ENCODE measurements at places on chromosomes 11 and 22.

GRCh38 chr22:44622679-44623078 lies 79.3 kb upstream of the PRR5 start:
- no peak for DNase-seq

DNA sequence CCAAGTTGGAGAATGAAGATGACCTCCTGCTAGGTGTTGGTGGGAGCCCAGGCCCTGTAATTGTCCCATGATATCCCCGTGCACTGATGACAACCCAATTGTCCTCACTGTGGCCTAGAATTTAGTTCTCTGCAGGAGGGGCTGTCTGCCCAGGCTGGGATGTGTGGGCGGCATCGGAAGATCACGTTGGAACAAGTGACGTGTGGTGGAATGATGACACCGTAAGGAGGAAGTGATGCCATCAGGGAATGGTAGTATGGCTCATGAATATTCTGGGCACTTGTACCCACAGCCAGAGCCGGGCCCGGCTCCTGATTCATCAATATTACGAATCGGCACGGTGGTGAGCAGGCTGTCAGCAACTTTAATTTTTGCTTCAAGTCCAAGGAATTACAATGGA lies 111.6 kb downstream of the MIAT start:
- DNase-seq, result no peak

- no peak for DNase-seq
Measured at GRCh38 chr22:42258126-42258525, 12.3 kb downstream of the TCF20 start.

DNA sequence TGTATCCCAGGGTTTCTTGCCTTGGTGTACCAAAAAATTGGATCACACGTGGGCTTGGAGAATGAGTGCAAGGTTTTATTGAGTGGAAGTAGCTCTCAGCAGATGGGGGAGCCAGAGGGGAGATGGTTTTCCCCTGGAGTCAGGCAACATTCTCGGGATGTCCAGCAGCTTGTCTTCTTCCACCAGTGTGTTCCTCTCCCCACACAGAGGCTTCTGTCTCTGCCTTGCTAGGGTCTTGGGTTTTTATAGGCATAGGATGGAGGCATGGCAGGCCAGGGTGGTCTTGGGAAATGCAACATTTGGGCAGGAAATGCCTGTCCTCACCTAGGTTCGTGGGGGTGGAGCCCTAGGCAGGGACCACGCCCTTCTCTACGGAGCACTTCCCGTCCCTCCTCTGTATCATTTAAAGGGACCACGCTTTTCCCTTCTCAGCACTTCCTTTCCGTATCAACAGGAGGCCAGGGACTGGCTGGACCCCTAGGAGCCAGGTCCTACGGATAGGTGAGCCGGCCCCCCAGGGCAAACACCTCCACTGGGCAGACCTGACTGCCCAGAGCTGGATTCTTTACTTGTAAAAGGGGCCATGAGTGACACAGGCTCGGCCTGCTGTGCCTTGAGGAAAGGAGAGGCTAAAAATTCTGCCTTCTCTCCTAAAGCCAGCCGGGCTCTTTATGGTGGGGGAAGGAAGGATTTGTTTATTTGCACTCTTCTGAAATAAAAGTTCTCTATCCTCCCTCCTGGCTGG lies 55.3 kb upstream of the CCDC188 start:
- DNase-seq, result no peak

DNA sequence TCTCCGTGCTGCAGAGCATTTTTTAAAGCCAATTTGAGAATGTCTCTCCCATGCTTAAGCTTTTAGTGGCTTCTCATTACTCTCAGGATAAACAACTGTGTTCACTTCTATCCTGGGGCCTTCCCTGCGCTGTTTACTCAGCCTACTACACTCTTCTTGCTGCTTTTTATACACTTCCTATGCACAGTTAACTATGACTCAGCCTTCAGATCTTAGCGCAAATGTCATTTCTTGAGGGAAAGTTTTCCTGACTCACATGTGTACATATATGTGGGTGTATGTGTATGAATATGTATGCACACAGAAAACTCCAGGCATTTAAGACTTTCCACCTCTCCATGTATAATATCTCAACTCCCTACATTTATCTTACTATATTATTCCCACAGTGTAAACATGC lies 9.8 kb downstream of the THAP12 start:
- DNase-seq, result no peak

DNA sequence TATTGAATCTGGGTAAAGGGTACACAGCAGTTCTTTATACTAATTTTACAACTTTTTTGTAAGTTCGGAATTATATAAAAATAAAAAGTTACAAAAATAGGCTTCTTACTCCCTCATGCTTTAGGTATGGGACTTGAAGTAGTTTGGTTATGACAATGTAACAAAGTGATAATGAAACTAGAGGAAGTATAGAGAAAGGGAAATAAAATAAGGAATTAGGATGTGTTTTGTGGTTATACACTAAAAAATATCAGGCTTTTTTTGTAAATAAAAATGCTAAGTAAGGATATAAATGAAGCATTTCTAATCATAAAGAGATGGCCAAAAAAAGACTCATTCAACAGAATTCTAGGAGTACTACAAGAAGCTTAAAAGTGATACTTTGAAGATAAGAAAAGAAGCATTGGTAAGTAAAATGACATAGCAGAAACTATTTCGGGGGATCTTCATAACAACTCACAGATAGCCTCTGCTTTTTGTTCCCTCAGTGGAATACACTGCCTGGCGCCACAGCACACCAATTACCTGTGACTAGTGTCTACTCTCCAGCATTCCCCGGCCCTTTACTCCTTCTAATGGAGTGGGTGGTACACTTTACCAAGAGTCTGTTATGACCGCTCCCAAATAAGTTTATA lies 322.7 kb upstream of the PITPNB start:
- no peak for DNase-seq

GRCh38 chr11:111439901-111440300 lies 60.8 kb upstream of the POU2AF1 start:
- DNase-seq, result no peak

GRCh38 chr22:48707763-48708557 lies 1119.7 kb downstream of the BRD1 start:
- DNase-seq, result no peak

- DNase-seq, result no peak
Measured at GRCh38 chr11:36512016-36512415, 1.9 kb upstream of the TRAF6 start.

DNA sequence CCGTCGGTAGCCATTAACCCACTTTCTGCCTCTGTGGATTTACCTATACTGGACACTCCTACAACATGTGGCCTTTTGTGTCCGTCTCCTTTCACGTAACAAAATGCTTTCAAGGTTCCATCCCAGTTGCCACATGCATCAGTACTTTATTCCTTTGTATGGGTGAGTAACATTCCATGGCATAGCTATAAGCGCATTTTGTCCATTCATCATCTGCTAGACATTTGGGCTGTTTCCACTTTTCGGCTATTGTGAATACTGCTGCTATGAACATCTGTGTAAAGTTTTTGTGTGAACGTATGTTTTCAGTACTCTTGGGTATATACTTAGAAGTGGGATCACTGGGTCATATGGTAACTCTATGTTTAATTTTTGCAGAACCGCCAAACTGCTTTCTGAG lies 257.2 kb downstream of the ST3GAL4 start:
- no peak for DNase-seq

GRCh38 chr11:35463331-35463751 lies 44.0 kb upstream of the SLC1A2 start:
- DNase-seq, result no peak

DNA sequence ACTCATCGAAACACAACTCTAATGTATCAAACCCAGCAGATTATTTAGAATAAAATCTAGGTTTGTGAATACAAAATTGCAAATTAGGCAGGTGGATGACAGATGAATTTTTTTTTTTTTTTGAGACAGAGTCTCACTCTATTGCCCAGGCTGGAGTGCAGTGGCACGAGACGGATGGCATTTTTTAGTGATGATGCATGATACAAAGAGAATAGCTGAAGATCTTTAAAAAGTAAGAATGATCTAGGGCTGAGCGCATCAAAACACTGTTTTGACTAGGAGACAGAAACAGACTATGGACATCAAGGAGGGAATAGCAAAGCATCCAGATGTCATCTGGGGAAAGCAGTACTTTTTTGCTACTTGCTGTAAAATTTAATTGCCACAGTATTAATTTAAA lies 63.8 kb downstream of the IMMP1L start:
- DNase-seq, result no peak

GRCh38 chr22:49325531-49326395 lies 501.9 kb downstream of the BRD1 start:
- DNase-seq, result no peak

GRCh38 chr11:42265072-42265471 lies 805.6 kb upstream of the LRRC4C start:
- no peak for DNase-seq

GRCh38 chr11:111913031-111913861 lies 712 bp downstream of the HSPB2 start:
- DNase-seq, result no peak

DNA sequence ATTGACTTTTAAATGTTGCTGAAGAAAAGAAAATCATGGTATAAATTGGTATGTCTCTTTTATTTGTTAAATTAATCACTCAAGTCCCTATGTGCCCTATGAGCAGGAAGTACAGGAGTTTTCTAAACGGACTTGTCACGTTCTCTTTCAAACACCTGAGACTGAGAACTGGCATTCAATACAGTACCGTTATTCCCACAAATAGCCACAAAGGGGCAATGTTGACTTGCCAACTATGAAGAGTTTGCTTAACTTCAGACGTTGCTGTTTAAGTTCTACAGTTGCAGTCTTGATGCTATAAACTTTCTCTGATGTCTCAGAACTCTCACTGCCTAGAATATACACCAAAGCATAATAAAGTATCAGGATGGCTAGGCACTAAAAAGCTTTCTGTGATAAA lies 7.6 kb downstream of the OR56A1 start:
- DNase-seq, result peak; percentile 34

GRCh38 chr11:124842305-124842704 lies 22.9 kb upstream of the ROBO3 start:
- DNase-seq, result no peak

GRCh38 chr11:77127235-77127911 lies 673 bp upstream of the MYO7A start:
- peak; percentile 70 for DNase-seq

- no peak for DNase-seq
Measured at GRCh38 chr11:68329978-68330699, 17.7 kb downstream of the LRP5 start.

GRCh38 chr11:68989936-68990606 lies 9.3 kb upstream of the MRGPRD start:
- peak; percentile 29 for DNase-seq

DNA sequence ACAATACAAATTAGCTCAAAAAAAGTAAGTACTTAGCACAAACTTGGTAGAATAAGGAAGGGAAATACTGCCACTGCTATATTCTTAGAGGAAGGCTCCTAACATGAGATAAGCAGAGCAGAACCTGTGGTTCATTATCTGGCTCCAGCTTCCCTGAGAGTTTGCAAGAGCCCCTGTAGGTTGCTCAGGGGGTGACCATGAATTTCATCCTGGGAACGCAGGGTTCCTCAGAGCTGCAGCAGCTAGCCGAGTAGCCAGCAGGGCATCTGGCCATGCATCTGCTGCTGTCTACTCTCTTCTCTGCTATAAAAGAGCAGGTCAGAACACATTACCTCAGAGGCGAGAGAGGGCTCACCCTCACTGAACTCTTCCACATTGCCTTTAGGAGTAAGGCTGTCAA lies 67.3 kb downstream of the TRPC6 start:
- DNase-seq, result no peak

DNA sequence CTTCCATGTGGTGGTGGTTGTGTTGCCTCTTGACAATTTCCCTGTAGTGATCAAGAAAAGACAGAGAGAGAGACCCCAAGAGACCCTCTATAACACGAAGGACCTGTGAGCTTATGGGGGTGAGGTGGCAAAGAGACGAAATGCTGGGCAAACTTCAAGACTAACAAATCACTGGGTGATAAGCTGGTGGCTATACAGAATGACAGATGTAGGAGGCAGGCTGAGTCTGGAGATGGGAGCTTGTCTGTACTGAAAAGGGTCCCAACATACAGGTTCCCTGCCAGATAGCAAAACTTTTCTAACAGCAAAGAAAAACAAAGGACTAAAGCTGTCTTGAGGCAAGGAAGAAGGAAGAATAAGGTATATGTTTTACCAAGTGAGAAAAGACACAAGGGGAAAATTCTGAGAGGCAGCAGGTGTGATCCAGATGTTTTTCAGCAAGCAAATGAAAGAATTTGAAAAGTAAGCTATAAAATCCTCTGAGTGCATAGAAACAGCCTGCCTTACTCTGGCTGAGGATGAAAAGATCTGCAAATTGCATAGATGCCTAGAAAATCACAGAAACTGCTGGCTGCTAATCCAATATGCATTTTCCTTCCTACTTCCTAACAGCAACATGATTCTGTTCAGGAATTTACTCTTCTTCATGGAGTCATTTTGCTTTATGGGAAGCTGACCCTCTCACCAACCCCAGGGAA lies 21.9 kb upstream of the LYVE1 start:
- no peak for DNase-seq

DNA sequence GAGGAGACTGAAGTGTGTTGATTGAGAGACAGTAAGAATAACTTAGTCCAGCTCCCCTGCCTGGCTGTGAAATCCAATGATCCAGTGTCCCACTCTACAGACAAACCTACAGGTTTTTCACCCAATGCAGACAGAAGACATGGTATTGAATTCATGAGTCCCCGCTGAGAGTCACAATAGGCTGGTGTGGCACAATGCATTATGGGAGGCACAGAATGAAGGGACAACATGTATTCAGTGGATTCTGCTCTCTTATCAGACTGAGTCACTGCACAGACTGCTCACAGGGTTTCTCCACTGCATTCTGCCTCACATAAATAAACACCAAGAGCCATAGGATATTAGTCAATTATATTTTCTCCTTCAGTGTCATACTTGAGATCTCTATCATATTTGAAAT lies 55.2 kb upstream of the TOP3B start:
- DNase-seq, result no peak

DNA sequence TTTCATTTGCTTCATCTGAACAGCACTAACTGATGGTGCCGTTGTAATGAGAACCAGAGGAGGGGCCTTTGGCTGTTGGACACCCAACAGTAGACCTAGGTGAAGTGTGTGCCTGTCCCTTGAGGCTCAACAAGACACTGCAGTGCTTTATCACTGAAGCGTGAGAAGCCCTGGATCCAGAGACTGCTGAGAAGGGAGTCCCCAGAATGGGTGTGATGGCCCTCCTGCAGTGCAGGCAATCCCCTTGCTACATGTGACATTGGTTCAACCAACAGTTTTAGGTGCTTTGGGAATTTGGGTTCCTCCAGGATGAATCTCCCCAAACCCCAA lies 125.6 kb downstream of the BRD1 start:
- DNase-seq, result no peak

DNA sequence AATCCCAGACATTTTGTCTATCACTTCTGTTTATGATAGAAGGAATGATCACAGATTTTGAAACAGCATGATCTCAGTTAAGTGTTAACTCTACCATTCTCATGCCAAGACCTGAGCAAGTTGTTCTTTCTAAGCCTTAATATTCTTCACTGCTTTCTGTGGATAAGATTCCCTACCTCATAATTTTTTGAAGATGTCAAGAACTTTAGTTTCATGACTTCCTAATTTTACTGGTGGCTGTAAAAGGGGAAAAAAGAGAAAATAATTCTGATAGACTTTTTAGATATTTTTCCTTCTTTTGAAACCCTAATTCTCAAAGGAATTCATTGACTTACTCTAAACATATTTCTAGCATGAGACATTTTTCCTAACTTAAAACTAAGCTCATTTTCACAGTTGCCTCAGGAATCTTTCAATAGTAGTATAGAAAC lies 520.0 kb upstream of the LUZP2 start:
- no peak for DNase-seq

- DNase-seq, result no peak
Measured at GRCh38 chr11:13448876-13449275, 14.1 kb downstream of the BTBD10 start.

- no peak for DNase-seq
Measured at GRCh38 chr11:16804104-16804947, 65.9 kb downstream of the C11orf58 start.
